Stimulated activated CD4-positive, alpha-beta T cell treated with anti-CD3 and anti-CD28 coated beads, Interleukin-1b, Interleukin-23, amount 100 ng/mL, for 4 hours (primary cell): ENCODE measurements at places on chromosomes 12 and 14.

DNA sequence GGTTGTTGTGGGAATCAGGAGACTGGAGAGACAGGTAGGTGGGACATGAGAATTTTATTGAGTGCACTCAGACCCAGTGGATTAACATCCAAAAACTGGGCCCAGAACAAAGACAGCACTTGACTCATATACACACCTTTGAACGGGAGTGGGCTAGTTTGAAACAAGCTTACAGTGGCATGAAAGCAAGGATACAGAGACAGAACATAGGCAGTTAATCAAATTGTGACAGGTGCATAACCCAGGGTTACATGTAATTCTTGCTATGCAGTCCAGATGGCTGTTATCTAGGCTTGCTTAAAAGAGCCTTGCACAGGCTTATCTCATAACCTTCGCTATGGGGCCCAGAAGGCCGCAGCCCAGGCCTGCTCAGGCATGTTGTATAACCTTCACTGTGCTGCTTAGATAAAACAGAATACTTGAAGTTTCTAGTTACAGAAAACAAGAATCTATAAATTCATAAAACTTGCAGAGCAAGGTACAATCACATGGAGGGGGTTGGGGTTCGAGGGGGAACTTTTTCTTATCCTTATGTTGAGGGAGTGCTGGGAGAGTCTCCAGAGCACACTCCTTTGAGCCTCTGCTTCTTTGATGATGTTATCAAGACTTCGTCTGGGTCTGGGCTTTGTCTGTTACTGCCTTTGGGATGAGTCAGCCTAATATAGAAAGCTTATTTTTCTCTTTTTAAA is 81.7 kb downstream of the TNFAIP2 start:
- no peak for DNase-seq

DNA sequence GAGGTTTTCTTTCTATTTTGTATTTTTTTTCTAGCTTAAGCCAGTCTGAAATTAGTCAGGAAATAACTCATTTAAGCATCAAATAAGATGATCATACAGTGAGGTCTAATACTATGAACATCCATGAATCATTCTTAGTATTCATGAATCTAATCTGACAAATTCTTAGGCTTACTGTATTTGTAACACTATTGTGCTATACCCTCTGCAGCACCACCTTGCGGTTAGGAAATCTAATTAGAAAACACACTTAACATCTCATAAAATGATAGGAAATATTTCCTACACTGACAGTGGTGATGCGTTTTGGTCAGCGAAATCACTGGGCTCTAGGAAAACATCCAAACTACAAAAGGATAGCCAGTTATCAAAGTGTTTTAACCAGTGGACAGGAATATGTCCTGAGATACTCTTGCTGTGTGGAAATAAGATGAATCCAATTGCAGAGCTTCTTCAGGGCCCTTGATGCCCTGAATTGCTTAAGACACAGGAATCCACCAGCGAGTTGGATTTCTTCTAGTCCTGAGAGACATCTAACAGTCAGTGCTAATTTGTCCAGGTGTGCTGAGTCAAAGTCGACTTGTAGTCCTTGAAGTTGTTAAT is 109.3 kb upstream of the MYF6 start:
- DNase-seq: no peak

DNA sequence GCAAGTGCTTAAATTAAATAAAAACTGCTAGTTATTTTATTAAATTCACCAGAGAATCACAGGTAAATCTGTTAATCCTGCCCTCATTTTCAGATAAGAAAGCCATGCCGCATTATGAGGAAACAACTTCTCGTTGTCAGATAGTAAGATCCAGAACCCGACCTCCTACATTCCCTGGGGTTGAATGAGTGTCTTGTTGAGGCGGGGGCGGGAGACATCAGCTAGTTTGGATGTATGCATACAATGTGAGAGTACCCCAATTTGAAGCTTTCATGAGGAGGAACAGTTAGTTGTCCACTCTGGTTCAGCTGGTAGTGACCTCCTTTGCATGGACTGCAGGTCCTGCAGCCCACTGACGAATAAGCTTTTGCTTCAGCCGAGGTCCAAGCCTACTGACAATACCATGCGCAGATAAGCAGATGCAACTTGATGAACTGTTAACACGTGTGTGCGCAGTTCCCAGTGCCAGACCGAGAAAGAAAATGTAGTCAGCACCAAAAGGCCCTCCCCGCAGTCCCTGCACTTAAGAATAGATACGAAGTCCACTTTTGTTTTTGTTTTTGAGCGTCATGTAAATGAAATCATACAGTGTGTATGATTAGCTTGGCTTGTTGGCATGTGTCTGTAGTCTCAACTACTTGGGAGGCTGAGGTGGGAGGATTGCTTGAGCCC is 34.9 kb downstream of the EVL start:
- no peak for DNase-seq

GRCh38 chr12:82473111-82473754 is 114.9 kb downstream of the METTL25 start:
- no peak for DNase-seq

DNA sequence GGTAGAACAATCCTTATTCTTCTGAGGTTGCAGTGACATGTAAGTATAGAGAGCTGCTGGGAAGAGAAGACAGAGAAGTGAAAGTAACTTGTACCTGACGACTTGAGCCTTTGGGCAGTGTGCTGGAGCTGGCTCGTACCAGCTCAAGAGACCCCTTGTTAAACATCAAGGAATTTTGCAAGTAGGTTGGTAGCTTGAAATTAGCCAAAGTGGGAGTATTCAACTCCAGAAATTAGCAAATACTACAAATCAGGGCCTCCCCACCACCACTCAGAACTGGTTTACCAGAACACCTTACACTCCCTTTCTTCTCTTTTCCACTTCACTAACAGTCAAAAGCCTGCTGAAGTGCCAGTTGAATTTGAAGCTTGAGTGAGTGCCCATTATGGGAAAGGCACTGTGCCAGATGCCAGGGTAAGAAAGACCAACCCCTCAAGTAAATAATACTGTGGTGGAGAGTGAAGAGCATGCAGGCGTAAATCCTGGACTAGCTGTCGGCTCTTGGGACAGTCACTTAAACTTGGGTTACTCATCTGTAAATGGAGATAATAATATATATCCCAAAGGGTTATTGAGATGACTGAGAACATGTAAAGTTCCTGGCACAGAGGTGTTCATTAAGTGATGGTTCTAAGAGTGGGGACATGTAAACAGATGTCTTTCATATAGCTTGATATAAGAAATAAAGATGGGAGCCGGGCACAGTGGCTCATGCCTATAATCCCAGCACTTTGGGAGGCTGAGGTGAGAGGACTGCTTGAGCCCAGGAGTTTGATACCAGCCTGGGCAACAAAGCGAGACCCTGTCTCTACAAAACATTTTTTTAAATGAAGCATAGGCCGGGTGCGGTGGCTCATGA is 27.0 kb upstream of the EID3 start:
- no peak for DNase-seq

DNA sequence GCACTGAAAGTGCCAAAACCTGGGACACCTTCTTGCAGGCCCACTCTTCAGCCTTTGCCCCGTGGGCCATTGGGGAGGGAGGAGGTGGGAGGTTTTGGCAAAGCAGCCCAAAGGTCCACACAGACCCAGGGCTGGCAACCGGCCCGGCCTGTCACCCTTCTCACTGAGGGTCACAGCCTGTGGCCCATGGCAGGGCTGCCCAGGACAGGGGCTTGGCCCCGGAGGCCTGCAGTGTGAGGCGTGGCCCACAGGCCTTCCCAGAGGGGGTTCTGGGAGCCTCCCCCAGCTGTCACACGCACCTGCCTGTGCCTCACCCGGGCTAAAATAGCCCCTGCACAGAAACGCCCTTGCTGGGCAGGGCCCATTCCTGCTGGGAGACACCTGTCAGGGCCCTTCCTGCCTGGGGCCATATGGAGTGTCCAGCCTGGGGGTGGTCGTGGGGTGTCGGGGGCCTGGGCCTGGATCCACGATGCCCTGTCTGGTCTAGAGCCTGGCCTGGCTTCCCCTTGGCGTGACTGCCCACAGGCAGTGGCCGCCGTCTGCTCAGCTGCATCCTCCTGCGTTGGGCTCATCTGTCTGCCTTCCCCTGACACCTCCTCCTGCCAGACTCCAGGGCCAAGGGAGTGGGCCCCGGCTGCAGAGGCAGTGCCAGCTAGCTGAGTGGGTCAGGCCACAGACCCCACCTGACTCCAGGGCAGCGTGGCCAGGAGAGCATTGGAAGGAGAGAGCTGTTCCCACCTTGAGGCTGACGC is 19.2 kb downstream of the PACS2 start:
- DNase-seq: no peak

- no peak for DNase-seq
These were observed 52.2 kb downstream of the LRP6 start for GRCh38 chr12:12214635-12215131.

GRCh38 chr12:67280572-67280971 is 11.4 kb downstream of the CAND1 start:
- no peak for DNase-seq

GRCh38 chr12:68224613-68225285 is 861 bp downstream of the IL26 start:
- DNase-seq: no peak

- no peak for DNase-seq
These were observed 375.0 kb upstream of the FBXO33 start for GRCh38 chr14:39807271-39807670.
